ENCODE measurements at places on chromosomes 16 and 17.

DNA sequence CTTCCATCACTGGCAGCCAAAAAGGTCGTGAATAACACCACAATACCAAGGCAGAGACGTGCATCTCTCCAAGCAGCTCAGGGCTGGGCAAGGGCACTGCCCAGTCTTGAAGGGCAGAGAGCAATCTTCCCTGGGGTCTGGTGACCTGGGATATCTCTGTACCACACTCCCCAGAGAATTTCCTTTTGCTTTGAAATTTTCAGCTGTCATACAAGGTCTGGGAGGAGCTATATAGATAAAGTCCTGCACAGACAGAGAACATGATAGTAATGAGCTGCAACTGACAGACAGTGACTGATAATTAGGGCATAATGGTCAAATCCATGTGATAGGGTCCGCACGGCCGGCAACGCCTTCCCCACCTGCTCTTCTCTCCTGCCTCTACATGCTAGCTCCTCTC is 68.2 kb downstream of the DYNLRB2 start:
- no peak for DNase-seq

DNA sequence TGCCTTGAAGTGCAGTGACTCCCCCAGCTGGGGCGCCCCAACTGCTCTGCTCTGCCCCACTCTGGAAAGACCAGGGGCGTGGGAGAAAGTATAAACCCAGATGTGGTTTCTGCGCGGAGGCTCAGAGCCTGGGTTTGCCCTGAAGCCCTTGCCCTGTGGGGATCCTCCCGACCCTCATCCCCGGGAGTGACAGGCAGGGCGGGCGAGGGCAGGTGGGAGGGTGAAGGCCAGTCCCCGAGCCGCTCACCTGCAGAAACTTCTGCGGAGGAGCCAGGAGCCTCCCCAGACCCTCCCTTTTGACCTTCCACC is 3.8 kb downstream of the TPSD1 start:
- no peak for DNase-seq

- no peak for DNase-seq
Measured at GRCh38 chr16:56207421-56207820, 16.1 kb downstream of the GNAO1 start.

DNA sequence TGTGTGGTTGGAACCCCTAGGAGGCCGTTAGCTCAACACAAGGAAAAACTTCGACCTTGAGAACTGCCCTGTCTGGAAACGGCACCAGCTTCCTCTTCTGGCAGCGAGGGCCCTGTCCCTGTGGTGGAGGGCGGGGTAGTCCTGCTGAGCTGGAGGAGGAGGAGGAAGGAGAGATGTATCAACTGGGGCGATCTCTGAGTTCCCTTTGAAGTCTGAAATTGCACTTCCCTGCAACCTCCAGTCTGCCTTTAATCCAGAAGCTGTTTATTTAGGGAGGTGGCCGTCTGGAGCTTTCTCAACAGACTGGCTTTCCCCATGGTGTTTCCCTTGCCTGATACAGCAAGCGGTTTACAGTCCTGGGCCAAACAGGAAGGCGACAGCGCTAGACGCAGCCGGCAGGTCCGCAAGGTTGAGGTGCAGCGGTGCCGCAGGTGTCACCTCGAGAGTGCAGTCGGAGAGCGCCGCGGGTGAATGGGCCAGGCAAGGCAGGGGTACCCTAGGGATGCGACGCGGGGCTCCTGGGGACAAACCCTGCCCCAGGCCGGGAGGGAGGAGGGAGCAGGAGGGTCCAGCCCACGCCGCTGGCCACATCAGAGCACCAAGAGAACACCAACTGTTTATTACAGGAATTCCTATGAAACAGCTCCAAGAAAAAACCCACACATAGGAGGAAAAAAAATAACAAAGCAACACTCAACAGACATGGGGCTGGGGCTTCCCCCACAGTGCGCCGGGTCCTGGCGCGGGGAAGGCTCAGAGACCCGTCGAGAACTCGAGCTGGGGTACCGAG is 11.4 kb upstream of the MRPS23 start:
- peak; percentile 87 for DNase-seq

DNA sequence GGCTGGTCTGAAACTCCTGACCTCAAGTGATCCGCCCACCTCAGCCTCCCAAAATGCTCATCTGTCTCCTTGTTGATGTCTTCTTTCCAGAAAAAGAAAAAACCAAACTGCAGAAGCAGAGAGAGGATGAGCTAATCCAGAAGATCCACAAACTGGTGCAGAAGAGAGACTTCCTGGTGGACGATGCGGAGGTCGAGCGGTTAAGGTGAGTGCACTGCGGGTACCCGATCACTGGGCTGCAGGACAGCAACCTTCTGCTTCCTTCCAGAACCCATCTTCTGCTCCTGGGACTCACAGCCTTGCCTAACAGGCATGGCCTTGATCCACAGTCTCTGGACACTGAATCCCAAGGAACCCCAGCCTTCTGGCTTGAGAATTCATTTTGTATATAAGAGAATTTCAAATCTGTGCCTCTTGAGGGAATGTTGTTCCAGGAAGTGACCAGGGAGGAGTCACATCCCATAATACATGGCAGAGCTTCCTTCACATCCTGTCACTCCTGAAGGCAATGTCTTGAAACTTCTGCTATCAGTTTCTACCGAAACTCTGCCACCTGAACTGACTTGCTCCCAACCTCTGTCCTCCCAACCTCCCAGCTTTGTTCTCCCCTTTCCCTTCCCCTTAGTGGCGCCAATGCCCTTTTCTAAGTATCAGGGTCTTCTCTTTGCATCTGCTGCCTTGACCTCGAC is 61.7 kb downstream of the MARF1 start:
- no peak for DNase-seq

- no peak for DNase-seq
Measured at GRCh38 chr17:7329997-7330637, 982 bp upstream of the NEURL4 start.

DNA sequence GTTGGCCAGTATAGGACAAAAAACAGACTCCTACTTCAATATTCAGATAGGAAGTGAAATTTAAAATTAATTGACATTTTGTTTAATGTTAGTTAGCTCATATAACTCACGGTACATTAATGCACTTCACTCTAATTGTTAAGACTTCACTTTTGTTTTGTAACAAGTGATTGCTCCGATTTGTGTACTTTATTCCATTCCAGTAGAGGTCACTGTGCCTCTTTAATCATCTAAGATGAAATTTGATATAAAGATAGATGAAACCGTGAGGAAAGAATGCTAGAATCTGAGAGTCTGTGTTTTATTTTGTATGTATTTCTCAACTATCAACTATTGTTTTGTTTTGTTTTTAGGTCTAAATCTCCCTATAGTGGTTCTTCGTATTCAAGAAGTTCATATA is 29.0 kb downstream of the RBBP6 start:
- no peak for DNase-seq

DNA sequence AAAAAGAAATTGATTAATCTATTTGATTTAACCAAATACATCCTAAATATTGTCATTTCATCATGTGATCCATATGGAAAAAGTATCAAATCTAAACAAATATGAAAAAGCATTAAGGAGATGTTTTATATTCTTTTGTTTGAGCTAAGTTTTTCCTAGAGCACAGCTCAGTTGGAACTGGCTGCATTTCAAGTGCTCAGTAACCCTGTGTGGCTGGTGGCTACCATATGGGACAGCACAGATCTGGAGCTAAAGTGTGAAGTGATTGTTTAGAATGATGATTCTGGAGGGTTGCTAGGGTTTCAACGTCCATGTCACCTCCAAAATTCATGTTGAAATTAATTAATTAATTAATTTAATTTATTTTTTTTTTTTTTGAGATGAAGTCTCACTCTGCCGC is 137.5 kb downstream of the XYLT1 start:
- DNase-seq: no peak

DNA sequence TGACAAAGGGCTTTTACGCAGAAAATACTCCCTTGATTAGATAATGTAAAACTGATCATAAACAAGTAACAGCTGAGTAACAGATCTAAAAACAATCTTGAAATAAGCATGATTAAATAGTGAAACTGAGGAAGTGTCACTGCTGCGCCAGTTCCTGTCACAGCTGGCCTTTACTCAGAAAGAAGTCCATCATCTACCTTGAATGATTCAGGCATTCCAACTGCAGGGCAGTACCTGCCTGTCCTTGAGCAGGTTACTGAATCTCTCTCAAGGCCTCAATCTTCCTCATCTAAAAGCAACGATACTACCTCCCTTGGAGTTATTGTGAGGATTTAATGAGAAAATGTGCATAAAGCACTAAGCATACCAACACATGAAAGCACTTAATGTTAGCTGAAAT is 12.7 kb downstream of the PHLPP2 start:
- no peak for DNase-seq

DNA sequence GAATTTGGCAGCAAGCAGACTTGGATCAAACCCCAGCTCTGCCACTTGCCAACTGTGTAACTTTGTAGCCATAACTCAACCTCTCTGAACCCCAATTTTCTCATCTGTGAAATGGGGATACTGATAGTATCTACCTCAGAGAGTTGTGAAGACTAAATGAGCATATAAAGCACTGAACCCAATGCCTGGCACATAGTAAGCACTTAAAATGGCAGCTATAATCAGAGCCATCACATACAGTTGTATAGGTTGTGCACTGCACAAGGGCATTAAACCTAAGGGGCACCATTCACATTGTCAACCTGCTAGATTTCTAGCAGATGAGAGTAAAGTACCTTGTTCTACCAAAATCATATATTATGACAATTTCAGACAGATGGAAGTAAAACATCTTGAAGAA is 10.6 kb upstream of the CPNE2 start:
- no peak for DNase-seq

- DNase-seq: no peak
Measured at GRCh38 chr16:67349172-67349571, 22.6 kb downstream of the LRRC36 start.
